ENCODE measurements at places on chromosomes 2 and 18.

- no peak for DNase-seq
These were observed 750 bp downstream of the NPAS2 start for GRCh38 chr2:100820523-100821254.

DNA sequence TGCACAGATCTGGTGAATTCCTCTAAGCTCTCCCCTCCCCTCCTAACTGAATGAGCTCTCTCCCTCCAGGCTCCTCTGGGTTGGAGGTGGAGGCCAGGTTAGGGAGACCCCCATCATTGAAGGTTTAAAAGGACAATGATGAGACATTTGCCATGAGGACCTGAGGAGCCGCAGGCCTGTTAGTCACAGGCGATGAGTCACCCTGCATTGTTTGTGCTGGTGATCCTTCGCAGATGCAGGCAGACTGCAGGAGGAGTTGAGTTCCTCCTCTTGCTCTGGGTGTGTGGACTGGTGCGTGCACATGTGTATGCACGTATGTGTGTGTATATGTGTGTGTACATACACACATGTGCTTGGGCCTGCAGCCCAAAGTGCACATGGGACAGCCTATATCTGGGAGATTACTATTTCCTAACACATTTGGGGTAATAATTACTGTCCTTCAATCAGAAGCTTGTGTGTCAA is 42.0 kb downstream of the MCFD2 start:
- no peak for DNase-seq

GRCh38 chr18:59514203-59514602 is 155.1 kb upstream of the LMAN1 start:
- no peak for DNase-seq

DNA sequence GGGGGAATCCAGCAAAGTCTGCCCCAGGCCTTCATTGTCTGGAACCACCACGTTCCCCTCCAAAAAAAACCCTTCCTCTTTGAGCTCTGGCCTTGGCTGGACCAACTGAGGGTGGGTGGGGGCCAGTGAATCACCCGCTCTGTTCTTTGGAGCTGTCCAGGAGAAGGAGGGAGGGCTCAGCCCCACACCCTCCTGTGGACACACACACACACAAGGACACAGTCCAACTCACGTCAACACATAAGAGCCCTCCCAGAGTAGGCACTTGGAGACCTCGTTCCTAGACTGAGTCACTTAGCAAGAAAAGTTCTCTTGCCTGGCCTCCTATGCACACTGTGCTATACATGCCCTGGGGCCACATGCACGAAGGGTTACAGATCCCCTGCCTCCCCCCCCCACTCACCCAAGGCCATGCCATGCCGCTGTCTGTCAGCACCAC is 1.2 kb upstream of the TNS1 start:
- DNase-seq = no peak

DNA sequence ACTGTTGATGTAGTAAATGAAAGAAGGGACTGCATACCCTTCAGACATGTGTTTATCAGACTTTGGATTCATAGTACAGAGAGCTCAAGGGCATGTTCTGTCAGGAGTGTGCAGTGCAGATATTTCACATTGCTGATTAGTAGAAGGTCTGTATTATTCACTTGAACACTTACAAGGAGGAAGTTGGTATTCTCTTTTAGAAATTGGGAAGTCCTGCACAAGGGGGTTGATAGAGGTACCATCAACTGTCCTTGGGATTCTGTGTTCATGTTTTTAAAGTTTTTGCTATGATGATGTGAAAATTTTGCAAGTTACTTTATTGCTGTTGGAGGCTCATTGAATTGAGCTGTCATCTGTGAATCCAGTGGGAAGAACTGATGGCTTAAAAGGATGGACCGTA is 6.7 kb downstream of the PSMD1 start:
- no peak for DNase-seq

GRCh38 chr2:24579053-24579803 is 88.2 kb downstream of the NCOA1 start:
- DNase-seq = no peak

GRCh38 chr2:43343573-43344304 is 117.3 kb upstream of the ZFP36L2 start:
- no peak for DNase-seq

GRCh38 chr2:188403676-188404075 is 112.0 kb downstream of the GULP1 start:
- DNase-seq = no peak

- DNase-seq = no peak
These were observed 2.4 kb downstream of the GAREM1 start for GRCh38 chr18:32468147-32468845.

GRCh38 chr2:190533968-190534309 is 583 bp downstream of the NEMP2 start:
- DNase-seq = no peak

DNA sequence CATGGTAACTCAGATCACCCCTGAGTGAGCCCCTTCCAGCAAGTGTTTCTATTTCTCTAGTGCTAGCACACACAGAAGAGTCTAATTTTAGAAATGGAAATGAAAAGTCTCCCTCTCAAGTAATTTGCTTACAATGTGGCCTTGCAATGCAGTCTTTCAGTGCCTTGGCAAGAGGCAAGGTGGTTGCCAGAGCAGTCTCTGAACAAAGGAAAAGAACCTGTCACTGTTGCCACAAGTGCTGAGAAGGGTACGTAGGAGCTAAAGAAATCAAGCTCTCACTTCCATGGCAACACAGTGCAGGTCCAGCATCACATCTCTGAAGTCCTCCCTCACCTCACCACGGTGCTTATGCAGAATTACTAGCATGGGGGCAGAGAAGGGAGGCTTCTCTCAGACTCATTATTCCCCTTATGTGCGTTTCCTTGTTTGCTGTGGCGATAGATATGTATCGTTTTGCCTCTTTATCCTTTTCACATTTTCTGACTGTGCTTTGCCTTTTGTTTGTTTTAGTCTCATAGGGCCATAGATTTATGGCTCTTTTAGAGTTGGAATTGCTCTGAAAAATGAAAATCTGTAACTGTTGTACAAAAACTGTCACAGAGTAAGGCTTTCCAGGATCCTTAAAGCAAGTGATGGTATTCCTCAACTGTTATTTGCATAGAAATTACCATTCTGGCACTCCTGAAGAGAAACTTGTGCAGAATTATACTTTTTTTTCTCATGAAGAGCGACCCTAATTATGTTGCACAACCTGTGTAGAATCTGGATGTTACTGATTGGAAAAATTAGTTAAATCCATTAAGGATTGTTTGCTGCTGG is 164.8 kb downstream of the CCDC85A start:
- no peak for DNase-seq

GRCh38 chr2:31213601-31214443 is 3.5 kb downstream of the CAPN14 start:
- DNase-seq = no peak
